Naive thymus-derived CD8-positive, alpha-beta T cell (primary cell): ENCODE measurements at places on chromosomes 6 and 20. TPM values are rescaled to one million over a fixed set of nuclear protein-coding genes. Genes with fewer than 3 reads are reported as not detected.

DNA sequence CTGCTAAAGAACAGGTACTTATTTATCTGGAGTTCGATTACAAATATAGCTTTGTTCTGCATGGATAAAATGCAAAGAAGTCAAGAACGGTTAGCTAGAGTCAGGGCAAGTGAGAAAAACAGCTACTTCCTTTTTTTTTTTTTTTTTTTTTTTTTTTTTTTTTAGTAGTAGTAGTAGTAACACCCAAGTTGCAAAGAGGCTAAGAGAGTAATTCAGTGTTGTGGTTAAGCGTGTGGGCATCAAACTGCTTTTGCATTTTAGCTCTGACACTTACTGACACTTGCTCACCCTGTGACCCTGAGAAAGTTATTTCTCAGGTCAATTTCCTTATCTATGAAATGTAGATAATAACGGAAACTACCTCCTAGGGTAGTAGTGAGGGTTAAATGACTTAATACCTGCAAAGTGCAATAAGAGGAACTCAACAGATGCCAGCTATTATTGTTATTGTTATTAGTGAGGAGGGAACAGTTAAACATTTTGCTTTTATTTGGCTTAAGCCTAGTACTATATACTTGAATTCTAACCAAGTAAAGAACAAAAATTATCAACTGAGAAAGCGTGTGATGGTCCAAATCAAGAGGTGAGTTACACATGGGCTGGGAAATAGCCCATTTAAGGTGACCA is 86.7 kb upstream of the BACH2 start:
- H3K27ac ChIP-seq = peak overlapping the region; percentile 17
- H3K4me3 ChIP-seq = no peak overlapping the region
- peaks cover 64% of the 10 kb centered on the region for H3K4me1 ChIP-seq
- H3K36me3 ChIP-seq = no peaks in the 10 kb centered on the region
- DNase-seq = peak; percentile 31
- H3K27me3 ChIP-seq = no peaks in the 10 kb centered on the region

GRCh38 chr20:44024820-44025580 is 110.3 kb downstream of the TOX2 start:
- H3K4me1 ChIP-seq = peaks cover 43% of the 10 kb centered on the region
- peaks cover 26% of the 10 kb centered on the region for H3K27me3 ChIP-seq
- no peak for DNase-seq
- no peak overlapping the region for H3K4me3 ChIP-seq
- no peak overlapping the region for H3K27ac ChIP-seq

- no peak for DNase-seq
- no peaks in the 10 kb centered on the region for H3K27me3 ChIP-seq
- no peaks in the 10 kb centered on the region for H3K4me1 ChIP-seq
- H3K36me3 ChIP-seq = no peaks in the 10 kb centered on the region
- H3K27ac ChIP-seq = no peak overlapping the region
These were observed 16.9 kb downstream of the USP49 start for GRCh38 chr6:41878246-41878645.

DNA sequence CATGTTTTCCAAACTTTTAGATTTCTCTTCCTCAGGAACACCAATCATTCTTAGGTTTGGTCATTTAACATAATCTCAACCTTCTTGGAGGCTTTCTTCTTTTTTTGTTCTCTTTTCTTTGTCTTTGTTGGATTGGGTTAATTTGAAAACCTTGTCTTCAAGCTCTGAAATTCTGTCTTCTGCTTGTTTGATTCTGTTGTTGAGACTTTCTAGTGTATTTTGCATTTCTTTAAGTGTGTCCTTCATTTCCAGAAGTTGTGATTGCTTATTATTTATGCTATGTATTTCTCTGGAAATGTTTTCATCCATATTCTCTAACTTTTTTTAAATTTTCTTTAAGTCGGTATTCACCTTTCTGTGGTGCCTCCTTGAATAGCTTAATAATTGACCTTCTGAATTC is 42.2 kb downstream of the STMND1 start:
- no peak overlapping the region for H3K27ac ChIP-seq
- H3K4me3 ChIP-seq = no peak overlapping the region
- peaks cover 23% of the 10 kb centered on the region for H3K36me3 ChIP-seq
- no peaks in the 10 kb centered on the region for H3K4me1 ChIP-seq
- no peak for DNase-seq
- peaks cover 13% of the 10 kb centered on the region for H3K27me3 ChIP-seq

DNA sequence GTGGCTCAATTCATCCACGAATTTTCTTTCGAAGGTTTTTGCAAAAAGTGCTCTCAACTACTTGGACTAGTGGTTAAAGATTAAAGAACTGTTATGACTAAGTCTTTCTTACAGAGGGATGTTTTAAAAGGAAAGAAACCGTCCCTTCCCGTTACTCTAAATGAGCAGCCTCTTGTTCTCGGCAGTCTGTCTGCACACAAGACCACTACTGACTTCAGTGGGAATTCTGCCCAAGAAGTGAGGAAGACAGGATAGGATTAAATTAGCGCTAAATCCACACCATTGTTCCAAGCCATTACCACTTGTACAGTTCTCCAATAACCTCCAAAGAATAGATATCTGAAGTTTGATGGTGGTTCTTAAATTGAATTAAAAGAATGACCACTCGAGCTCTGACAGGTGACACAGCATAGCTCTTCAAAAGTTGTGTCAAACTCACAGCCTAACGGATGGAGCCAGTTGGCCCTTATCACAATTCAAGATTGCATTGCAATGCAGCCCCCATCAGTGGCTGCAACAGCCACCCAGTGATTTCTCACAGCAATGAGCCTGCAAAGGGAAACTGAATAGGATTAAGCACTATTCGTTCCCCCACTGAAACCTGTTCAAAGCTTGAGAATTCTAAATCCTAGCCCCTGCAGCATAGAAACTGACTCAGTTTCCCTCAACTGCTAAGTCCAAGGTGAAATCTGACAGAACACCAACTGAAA is 1.8 kb downstream of the EPB41L2 start:
- H3K27ac ChIP-seq = peak overlapping the region; percentile 47
- no peaks in the 10 kb centered on the region for H3K27me3 ChIP-seq
- peak; percentile 7 for DNase-seq
- H3K4me1 ChIP-seq = peaks cover 17% of the 10 kb centered on the region
- peaks cover 10% of the 10 kb centered on the region for H3K36me3 ChIP-seq

- H3K27me3 ChIP-seq = no peaks in the 10 kb centered on the region
- no peak overlapping the region for H3K27ac ChIP-seq
These were observed 126.7 kb downstream of the AIG1 start for GRCh38 chr6:143187238-143187923.

GRCh38 chr20:10916312-10916711 is 242.5 kb upstream of the JAG1 start:
- H3K27me3 ChIP-seq = peaks cover 6% of the 10 kb centered on the region
- no peak overlapping the region for H3K4me3 ChIP-seq
- H3K36me3 ChIP-seq = no peaks in the 10 kb centered on the region
- no peak overlapping the region for H3K27ac ChIP-seq

GRCh38 chr6:107618672-107619071 is 128.8 kb downstream of the SOBP start:
- peaks cover 39% of the 10 kb centered on the region for H3K4me1 ChIP-seq
- H3K27me3 ChIP-seq = no peaks in the 10 kb centered on the region
- H3K36me3 ChIP-seq = no peaks in the 10 kb centered on the region
- peak overlapping the region; percentile 64 for H3K4me3 ChIP-seq

- H3K4me1 ChIP-seq = peaks cover 48% of the 10 kb centered on the region
- H3K4me3 ChIP-seq = peak within 1 kb of the TSS; percentile 95
- DNase-seq = peak; percentile 38
- H3K36me3 ChIP-seq = peaks cover 5% of the 10 kb centered on the region
- H3K27me3 ChIP-seq = no peaks in the 10 kb centered on the region
These were observed at the start of gene HLA-DPA1 for GRCh38 chr6:33073431-33073871. TSS of gene HLA-DPA1 (minus strand) at chr6:33073649.

DNA sequence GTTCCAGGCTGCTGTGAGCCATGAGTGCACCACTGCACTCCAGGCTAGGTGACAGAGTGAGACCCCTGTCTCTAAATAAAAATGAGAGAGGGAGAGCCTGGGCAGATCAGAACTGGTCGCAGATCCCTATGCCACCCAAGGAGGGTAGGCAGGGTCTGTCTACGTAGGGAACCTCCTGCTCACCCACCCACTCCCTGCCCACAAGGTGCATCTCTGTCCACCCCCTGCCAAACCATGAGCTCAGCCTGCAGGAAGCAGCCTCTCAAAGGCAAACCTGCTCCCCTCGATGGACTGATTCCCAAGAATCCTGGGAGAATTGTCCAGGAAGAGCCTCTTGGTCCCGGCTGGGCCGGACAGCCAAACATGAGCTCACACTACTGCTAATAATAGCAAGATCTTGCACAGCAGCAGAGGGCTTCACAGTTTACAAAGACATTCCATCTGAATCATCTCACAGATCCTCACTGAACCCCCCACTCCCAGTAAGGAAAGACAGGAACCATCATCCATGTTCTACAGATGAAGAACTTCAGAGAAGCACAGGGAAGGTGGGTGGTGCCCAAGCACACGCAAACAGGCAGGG is 27.8 kb upstream of the TLDC2 start:
- no peaks in the 10 kb centered on the region for H3K36me3 ChIP-seq
- DNase-seq = no peak
- no peaks in the 10 kb centered on the region for H3K27me3 ChIP-seq
- no peak overlapping the region for H3K4me3 ChIP-seq

The SLC17A1 gene
- not detected for total RNA-seq

The SPATS1 gene
- not detected for total RNA-seq

The TTK gene
- total RNA-seq = 1.2 TPM

The TXNDC5 gene
- total RNA-seq = 12.1 TPM

The FAM229B gene
- 5.5 TPM for total RNA-seq

The HCRTR2 gene
- total RNA-seq = not detected

The CGA gene
- total RNA-seq = not detected

The PPARD gene
- total RNA-seq = 48.7 TPM

The BTNL2 gene
- total RNA-seq = not detected
